Substantia nigra (tissue), 51 donors: ENCODE measurements at places on chromosomes 6 and 20.

GRCh38 chr6:145155411-145155810, 579.9 kb downstream of the EPM2A start:
- no peak for DNase-seq

DNA sequence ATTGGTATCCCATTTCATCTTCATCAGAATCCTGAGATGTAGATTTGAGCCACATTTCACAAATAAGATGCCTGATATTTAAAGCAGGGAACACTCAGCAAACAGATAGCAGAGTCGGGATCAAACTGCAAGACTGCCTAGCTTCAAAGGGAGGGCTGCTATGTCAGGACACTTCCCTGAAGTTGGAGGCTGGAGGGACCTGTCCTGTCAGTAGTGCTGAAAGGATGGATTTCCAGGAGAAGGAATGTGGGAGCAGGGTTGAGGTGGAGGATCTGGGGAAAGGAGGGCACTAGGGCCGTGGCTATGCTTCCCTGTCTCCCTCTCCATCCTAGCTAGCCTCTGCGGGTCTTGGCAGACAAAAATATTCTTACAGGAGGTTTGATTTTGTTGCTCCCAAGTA, 32.2 kb downstream of the COX4I2 start:
- no peak for DNase-seq

DNA sequence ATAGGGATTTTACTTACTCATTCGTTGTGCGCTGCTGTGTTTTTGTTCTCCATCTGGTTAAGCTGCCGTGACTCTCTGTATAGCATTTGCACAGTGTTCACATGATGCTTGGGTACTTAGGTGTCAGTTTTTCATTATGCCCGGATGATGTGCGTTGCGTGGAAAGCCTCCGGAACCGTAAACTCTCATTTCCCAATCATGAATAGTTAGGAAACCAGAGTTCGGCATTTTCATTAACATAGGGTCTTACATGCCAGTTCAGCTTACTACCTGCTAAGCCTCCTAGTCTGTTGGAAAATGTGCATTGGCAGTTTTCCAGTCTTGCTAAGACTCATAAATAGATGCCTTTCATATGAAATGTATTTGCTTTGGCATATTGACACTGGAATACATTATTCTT, 483.4 kb upstream of the FLRT3 start:
- DNase-seq, result no peak

DNA sequence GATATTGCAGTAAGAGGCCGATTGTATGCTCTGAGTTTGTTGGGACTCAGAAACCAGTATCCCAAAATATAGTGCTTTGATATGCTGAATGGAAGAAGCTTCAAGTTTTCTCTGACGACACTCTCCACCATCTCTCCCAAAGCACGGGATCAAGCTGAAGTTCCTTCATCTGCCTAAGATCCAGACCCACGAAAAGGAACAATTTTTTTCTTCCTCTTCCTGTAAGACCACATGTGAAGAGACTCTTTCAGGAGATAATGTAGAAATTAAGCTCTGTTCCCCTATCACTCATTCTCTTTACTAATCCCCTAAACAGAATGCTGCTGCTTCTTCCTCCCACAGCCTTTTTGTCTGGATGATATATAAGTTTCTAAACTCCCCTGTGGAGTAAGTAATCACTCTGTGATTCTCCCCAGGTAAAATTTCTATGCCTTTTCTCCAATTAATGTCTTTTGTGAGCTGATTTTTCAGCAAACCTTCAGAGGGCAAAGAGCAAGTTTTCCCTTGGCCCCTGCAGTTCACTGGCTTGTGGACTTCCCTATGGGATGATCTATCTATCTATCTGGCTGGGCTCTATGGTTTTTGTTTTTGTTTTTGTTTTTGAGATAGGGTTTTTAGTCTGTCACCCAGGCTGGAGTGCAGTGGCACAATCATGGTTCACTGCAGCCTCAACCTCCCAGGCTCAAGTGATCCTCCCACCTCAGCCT, 13.5 kb upstream of the PNRC1 start:
- DNase-seq, result no peak

- DNase-seq, result no peak
Observed at GRCh38 chr6:2111162-2111677, 134.2 kb downstream of the GMDS start.
